ENCODE measurements at places on chromosomes 7 and 10. TPM values are rescaled to one million over a fixed set of nuclear protein-coding genes. Genes with fewer than 3 reads are reported as not detected.

Gene HOXA11
- total RNA-seq = 25.5 TPM

Gene CYP3A7
- total RNA-seq = 0.35 TPM

Gene HOXA3
- total RNA-seq = 77.4 TPM

Gene PNLIPRP1
- total RNA-seq = not detected

Gene LRRC4
- 3.4 TPM for total RNA-seq

Gene SLC16A9
- total RNA-seq = 15.4 TPM

Gene TMEM196
- not detected for total RNA-seq

Gene NUTM2A
- 2.7 TPM for total RNA-seq

Gene MYL7
- total RNA-seq = not detected

Gene ASZ1
- total RNA-seq = not detected

Gene TDRD1
- 0.06 TPM for total RNA-seq

Gene PAX4
- total RNA-seq = not detected

Gene MINDY3
- total RNA-seq = 36.3 TPM

Gene NPTX2
- 2.3 TPM for total RNA-seq

Gene UNC5B
- 44.9 TPM for total RNA-seq

Gene TMEM140
- 8.9 TPM for total RNA-seq

Gene NOS3
- total RNA-seq = 22.5 TPM

Gene ADAMTS14
- total RNA-seq = 4.0 TPM

Gene CWF19L1
- total RNA-seq = 24.8 TPM

Gene ABCB4
- total RNA-seq = 2.4 TPM

Gene CUZD1
- 0.29 TPM for total RNA-seq

Gene MYO1G
- 3.6 TPM for total RNA-seq

Gene AKR1C4
- not detected for total RNA-seq

Gene KAT6B
- 127 TPM for total RNA-seq

Gene NRAP
- 5.0 TPM for total RNA-seq

Gene DNAJC12
- total RNA-seq = 4.1 TPM

Gene CTTNBP2
- total RNA-seq = 16.5 TPM

Gene ANKRD61
- total RNA-seq = not detected

Gene AP3M1
- 27.3 TPM for total RNA-seq

Gene DLG5
- 37.4 TPM for total RNA-seq

Gene CFAP70
- total RNA-seq = 5.7 TPM

Gene SPDYE3
- not detected for total RNA-seq

Gene AS3MT
- 8.0 TPM for total RNA-seq

Gene CRTAC1
- 14.3 TPM for total RNA-seq

Gene CALCR
- total RNA-seq = 1.8 TPM

Gene PSAP
- 715 TPM for total RNA-seq

Gene ZNF655
- 101 TPM for total RNA-seq

Gene CAV2
- total RNA-seq = 36.4 TPM

Gene ATG9B
- total RNA-seq = 0.70 TPM

Gene ADCY1
- total RNA-seq = 4.3 TPM

Gene ZNF467
- total RNA-seq = 20.4 TPM

Gene FAM13C
- 16.3 TPM for total RNA-seq

Gene SMURF1
- total RNA-seq = 17.8 TPM
